ENCODE measurements at places on chromosomes 6 and 20. TPM values are rescaled to one million over a fixed set of nuclear protein-coding genes. Genes with fewer than 3 reads are reported as not detected.

Gene SNTA1
- total RNA-seq: 4.3 TPM

Gene SLC35B3
- 18.3 TPM for total RNA-seq

Gene SAPCD1
- 2.1 TPM for total RNA-seq

Gene SLC44A4
- total RNA-seq: not detected

Gene GNAS-AS1
- 1.3 TPM for total RNA-seq

Gene ENPP5
- total RNA-seq: 1.2 TPM

Gene BTNL2
- total RNA-seq: not detected

Gene ABHD12
- total RNA-seq: 28.9 TPM

Gene PRSS35
- total RNA-seq: not detected

Gene TRERF1
- total RNA-seq: 18.2 TPM

Measured in naive thymus-derived CD8-positive, alpha-beta T cell (primary cell).